ENCODE measurements at places on chromosomes 1 and 21.

DNA sequence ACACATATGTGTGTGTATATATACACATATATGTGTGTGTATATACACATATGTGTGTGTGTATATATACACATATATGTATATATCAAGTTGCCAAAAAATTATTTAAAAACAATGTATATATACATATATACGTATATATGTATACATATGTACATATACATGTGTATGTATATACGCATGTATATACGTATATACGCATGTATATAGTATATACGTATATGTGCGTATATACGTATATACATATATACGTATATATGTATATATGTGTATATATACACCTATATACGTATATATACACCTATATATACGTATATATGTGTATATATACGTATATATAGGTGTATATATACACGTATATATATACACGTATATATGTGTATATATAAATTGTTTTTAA, 57.0 kb upstream of the ZNF644 start:
- DNase-seq, result no peak

- DNase-seq, result no peak
These were observed 215.9 kb downstream of the TOMM20 start for GRCh38 chr1:234912548-234913277.

- DNase-seq, result no peak
These were observed 268.2 kb downstream of the HMCN1 start for GRCh38 chr1:186002406-186002805.

GRCh38 chr21:45203983-45204382, 83.7 kb downstream of the POFUT2 start:
- DNase-seq, result no peak

DNA sequence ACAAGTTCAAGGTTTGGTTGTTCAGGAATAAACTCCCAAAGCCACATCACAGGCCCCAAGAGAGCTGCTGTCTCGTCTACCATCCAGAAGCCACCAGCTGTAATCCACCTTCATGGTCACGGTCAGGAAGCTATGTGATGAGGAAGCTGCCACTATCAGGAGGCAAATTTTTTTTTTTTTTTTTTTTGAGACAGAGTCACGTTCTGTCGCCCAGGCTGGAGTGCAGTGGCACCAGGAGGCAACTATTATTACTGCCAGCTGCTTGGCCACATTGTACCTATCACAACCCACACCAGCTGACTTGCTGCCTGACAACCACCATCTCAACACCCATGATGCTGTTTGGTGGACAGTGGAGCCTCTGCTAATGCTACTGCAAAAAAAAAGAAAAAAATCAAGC, 124.1 kb downstream of the OMA1 start:
- no peak for DNase-seq

DNA sequence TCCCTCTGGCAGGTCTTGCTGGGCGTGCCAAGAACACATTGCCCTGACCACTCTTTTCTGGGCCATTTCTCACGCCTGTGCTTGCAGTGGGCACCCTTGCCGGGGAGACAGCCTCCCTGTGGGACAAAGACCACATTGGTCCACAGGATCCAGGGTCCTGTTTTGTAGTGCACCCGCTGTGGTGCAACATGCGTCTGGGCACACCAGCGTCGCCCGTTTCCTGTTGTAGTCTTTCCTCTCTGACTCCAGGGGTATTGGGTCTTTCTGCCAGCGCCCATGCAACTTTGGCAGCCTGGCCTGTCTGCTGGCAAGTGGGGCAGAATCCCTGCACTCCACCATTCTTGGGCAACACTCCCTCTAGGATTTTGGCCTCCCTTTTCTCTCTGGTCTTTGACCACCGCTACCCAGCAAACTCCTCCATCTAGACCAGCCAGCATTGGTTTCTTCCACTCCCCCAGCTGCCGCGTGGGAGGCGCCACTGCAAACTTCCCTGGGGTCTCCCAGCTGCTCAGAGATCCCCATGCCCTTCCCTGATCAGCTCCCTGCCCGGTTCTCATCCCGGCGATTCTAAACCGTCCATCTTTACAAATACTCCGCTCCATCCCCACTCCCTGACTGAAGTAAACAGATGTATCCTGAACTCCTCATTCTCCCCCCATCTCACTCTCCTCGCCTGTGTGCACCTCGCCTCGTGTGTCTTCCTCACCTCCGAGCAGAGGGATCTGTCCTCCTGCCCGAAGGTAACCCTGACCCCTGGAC, 1.2 kb upstream of the TPRG1L start:
- no peak for DNase-seq

All from A673 (cell line).